Umbilical cord (tissue), 2 donors: ENCODE measurements at places on chromosomes 12 and 14.

DNA sequence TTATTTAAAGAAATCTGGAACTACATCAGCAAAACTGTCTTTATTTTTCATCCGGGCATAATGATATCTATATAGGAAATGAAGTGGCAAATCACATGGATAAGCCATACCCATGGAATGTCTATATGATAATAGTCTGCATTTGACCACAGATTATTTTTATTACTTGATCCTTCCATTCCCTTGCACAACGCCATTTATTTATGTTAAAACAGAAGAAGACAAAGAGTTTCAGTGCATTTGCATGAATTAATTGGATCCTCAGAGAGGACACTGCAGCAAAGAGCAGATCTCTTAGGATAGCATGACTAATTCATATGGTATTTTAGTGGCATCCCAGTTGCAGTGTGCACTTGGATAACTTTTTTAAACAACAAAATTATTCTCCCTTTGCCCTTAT lies 345.0 kb downstream of the CCDC91 start:
- DNase-seq, result peak; percentile 47

DNA sequence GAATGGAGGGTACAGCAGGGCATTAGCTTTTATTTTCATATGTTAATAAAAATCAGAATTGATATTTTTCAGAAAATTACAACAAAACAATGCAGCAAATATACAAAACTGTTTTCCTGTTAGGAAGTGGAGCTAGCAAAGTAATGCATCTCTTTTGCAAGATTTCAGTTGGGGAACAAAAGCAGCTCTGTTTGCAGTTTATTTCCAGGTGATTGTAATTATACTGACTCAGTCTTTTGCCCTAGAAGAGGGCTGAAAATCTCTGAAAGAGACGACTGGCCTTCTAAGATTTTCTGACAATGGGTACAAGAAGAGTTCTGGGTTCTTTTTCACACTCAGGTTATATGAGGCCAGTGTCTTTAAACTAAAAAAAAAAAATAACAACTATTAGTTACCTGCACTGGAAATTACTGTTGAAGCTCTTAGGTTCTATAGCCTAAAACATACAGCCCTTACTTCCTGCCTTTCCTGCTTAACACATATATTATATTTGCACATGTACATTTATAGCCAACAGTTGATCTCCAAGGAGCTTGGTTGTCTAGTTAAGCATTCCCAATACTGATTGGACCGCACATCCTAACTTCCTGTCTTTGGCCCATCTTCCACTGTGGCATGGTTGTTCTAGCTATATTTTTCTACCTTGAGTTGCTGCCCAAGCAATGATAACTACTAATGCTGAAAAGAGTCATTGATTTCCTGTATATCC lies 199.1 kb upstream of the KRR1 start:
- DNase-seq, result no peak

- no peak for DNase-seq
These were observed 24.1 kb upstream of the ZFP36L1 start for GRCh38 chr14:68816943-68817430.

GRCh38 chr12:47988073-47989022 lies 15.9 kb downstream of the COL2A1 start:
- DNase-seq, result no peak

- peak; percentile 45 for DNase-seq
These were observed 88.1 kb downstream of the DACT1 start for GRCh38 chr14:58725871-58726270.

DNA sequence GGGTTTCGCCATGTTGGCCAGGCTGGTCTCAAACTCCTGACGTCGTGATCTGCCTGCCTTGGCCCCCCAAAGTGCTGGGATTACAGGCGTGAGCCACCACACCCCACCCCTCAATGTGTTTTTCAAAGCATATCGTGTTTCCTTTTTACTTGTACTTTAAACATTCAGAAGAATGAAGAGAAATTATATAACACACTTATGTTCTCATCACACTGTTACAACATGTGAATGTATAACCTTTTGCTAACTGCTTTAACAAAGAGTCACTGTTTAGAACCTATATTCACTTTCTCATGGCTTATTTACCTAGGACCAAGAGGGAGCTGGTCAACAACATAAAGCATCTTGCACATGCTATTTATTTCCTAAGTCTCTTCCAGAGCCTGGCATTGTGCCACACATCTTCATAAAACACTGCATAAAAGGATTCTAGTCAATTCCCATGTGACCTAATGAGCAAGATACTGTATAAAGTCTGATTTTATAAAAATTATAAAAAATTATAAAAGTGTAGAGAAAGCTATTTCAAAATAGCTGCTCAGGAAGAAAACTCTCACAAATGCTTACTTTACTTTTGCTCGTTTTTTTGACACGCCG lies 16.0 kb upstream of the ACTR6 start:
- no peak for DNase-seq

GRCh38 chr12:11607313-11608081 lies 42.0 kb upstream of the ETV6 start:
- peak; percentile 65 for DNase-seq

DNA sequence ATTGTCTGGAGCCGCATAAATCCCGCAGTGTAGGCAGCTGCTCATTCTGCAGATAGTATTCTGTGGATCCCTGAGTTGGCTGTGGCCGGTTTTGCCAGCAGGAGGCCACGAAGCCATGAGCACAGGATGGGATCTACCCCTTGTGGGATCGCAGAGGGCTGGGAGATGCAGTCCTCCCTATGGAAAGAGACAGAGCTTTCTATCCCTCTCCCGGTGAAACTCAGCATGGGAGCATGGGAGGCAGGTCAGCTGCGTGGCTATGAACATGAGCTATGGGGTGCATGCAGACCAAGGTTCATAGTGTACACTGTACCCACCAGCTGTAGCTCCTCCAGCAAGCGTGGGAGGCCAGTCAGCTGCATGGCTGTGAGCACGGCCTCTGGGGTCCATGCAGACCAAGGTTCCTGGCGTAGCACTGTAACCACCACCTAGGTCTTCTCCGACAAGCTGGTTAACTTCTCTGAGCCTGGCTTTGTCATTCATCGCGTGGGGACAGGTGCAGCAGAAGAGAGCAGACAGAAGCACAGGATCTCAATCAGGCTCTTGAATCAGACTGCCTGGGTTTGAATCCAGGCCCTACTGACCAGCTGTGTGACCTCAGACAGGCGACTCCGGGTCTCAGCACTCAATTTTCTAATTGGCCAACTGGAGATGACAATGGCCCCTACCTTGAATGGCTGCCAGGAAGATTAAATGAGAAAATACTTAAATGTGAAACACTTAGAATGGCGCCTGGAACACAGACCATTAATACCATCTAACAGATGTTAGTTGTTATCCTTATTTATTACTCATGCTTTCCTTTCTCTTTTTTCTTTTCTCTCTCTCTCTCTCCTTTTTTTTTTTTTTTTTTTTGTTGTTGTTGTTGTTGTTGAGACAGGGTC lies 6.0 kb downstream of the BDKRB1 start:
- no peak for DNase-seq

- no peak for DNase-seq
These were observed 433.7 kb downstream of the RAD51B start for GRCh38 chr14:68253160-68253780.

DNA sequence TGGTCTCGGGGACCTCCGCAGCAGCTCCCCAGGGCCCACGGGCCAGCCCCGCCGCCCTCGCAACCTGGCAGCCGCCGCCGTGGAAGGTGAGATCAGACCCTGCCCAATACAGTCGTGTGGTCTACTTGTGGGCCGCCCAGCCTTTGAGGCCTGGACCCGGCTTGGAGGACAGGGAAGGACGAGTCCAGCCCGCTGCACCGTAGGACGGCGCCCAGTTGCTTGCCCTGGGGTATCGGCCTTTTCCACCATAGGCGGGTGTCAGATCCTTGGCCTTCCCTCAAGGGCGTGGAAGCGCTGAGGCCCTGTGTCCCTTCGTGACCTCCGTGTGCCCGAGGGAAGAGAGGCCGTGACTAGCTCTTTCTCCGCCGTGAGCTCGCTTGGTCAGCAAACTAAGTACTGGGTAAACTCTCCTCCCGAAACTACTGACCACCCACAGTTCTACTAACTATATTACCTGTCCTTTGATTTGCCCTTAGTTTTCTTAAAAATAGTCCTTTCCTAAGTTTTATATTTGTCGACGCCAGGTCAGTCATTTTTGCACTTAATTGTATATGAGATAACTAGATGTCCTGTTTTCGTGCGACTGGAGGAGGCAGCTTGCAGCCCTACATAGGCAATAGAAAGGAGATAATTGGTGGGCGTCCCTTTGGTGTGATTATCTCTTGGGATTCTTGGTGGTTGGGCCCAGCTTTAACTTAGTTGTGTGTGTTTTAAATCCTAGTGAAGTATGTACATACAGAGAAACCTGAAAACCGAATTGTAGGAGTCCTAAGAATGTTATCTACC lies 757 bp downstream of the SLC25A3 start:
- peak; percentile 54 for DNase-seq

DNA sequence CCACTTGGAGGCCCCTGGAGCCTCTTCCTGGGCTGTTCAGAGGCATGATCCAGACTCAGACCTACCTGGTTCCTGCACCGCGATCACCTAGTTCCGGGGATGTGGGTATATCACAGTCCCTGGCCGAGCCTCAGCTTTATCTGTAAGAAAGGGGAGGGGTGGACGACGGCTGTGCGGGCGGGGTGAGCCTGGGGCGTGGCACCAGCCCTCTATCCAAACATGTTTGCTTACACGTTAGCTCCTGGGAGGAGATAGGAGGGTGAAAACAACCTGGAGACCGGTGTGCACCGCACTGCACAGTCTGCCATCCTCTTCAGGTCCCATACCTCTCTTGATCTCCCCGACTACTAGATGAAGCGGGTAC lies 1.2 kb downstream of the ANKRD9 start:
- no peak for DNase-seq

GRCh38 chr12:79873201-79873600 lies 61.7 kb downstream of the PPP1R12A start:
- no peak for DNase-seq

DNA sequence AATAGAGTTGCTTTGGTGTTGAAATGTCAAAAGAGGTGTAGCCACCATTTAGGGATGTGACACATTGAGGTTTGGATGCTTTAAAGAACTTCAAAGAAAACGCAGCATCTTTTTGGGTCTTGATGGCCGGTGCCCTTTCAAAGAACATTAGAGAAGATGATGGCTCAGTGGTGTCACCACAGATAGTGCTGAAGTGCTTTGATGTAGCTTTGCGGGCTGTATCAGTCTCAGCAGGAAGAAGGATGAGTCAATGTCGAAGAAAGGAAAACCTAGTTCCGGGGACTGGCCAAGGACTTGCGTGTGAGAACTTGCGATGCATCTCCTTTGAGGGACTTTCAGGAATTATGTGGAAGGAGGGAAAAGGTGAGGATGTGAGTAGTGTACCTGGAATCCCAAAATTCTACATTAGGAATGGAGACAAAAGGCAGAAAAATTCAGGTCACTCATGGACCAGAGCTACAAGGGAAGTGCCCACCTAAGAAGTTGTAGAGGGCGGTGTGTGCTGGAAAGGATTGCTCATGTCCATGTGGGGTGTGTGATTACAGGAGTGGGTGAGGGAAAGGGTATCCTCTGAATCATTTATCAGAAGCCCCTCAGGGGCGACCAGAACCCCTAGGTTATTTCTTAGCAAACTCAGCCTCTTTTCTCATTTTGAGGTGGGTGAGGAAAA lies 39.7 kb upstream of the GZMB start:
- no peak for DNase-seq

DNA sequence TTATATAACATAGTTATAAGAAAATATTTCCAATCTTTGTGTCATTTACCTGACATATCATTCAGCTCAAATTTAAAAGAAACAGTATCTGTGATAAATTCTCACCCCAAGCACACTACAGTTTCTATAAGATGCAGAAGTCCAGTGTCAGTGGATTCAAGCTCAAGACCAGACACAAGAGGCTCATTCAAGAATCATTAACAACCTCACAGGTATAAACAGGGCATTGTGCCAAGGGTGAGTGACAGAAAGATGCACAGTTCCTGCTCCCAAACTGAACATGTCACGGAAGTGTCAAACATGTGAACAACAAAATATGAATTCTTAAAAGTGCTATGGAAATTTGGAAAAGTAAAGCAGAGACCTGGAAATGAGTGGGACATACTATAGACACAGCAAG lies 12.8 kb downstream of the ATP2B1 start:
- DNase-seq, result no peak

DNA sequence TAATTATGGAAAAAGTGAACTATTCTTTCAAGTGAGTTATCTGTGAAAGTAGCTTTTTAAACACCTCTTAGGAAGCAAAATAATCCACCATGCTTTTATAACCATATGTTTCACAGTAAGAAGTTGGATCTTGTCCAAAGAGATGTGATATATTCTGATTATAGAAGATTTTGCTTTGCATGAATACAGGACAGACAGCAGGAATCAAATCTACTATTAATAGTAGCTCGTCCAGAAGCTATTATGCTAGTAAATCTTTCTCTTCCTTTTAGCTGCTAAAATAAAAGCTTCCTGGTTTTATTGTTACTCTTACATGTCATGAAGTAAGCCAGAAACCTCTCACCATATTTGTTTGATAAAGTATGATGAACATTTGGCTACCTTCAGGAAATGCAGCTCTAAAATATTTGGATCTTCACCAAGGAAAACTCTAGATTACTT lies 257.0 kb downstream of the IPO8 start:
- DNase-seq, result no peak

- no peak for DNase-seq
These were observed 359.8 kb downstream of the APAF1 start for GRCh38 chr12:99004799-99005466.

GRCh38 chr12:102120886-102121285 lies 903 bp downstream of the PARPBP start:
- no peak for DNase-seq

DNA sequence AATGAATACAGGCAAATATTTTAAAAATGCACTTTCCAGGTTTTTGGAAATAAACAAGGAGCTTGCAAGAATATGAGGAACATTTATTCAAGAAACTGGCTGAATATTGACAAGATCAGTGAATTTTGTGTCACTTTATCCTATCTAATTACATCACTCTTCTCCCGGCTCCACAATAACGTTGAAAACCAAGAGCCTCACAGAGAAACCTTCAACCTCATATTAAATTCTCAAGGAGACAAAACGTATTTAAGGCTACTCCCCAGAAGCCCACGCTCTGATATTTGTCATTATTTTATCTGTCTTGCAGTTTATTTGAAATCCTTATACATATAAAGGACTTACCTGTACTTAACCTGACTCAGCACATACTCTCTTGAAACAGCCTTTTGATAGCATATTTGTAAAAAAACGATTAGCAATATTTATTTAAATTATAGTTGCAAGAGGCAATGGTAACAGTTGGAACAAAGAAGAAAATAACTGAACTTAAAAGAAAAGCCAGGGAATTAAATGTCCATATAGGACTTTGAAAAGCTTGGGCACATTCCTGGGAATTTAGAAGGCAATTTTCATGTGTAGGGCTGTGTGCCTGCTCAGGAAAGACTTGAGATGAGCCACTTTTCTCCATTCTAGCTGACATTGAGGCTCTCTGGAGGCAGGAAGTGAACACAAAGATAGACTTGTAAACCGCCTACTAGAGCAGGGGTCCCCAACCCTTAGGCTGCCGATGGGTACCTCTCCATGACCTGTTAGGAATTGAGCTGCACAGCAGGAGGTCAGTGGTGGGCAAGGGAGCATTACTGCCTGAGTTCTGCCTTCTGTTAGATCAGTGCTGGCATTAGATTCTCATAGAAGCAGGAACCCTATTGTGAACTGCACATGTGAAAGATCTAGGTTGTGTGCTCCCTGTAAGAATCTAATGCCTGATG lies 636.4 kb downstream of the SLC16A7 start:
- DNase-seq, result no peak

GRCh38 chr12:110661337-110661972 lies 27.5 kb downstream of the HVCN1 start:
- DNase-seq, result no peak
